ENCODE measurements at places on chromosomes 12 and 14.

GRCh38 chr14:77474479-77475177 is 16.7 kb downstream of the AHSA1 start:
- DNase-seq, result no peak
- no peaks in the 10 kb centered on the region for H3K4me1 ChIP-seq
- H3K27ac ChIP-seq, result no peak overlapping the region
- peaks cover under 1% of the 10 kb centered on the region for H3K36me3 ChIP-seq

DNA sequence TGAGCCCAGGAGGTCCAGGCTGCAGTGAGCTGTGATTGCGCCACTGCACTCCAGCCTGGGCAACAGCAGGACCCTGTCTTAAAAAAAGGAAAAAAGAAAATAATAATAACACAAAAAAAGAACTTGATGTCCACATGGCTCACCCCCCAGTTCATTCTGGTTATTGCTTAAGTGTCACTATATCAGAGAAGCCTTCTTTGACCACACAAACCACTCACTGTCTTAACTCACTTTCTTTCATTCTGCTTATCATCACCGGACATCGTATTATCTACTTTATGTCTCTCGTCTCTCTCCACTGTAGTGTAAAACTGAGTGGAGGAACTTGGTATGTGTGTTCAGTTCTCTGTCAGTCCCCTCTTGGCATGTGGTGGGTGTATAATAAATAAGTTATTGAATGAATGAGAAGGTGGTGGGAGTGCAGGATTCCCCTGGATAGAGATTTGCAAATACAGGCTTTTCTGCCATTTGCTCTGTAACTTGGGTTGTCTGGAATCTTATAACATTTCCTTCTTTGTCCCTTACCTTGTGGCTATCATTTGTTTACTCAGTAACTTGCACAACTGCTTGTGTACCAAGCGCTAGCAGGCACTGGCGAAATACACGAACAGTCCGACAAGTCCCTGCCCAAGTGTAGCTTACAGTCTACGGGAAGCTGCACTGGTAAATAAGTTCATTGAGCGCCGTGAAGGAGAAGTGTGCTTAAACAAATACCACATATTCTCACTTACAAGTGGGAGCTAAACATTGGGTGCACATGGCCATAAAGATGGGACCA is 86.6 kb upstream of the TRAF3 start:
- H3K36me3 ChIP-seq, result no peaks in the 10 kb centered on the region
- H3K27ac ChIP-seq, result no peak overlapping the region
- no peak for DNase-seq
- H3K4me1 ChIP-seq, result peaks cover 3% of the 10 kb centered on the region
- no peak overlapping the region for H3K4me3 ChIP-seq

DNA sequence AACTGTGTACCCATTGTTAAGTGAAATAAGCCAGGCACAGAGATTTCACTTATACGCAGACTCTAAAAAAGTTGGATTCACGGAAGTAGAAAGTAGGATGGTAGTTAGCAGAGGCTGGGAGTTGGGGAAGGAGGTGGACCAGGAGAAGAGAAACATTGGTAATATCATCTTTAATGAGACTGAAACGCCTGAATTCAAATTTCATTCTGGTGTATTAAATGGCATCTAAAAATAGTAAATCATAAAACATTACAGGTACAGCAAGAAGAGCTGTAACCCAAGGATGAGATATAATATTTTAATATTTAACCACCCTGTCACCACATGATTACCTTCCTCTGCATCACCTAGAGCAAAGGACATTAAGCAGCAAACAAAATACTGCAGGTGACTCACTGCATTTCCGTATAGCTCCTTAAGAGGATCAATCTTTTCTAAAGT is 99.4 kb downstream of the EPS8 start:
- no peak for DNase-seq
- no peak overlapping the region for H3K27ac ChIP-seq
- H3K36me3 ChIP-seq, result no peaks in the 10 kb centered on the region
- peaks cover 4% of the 10 kb centered on the region for H3K27me3 ChIP-seq
- no peaks in the 10 kb centered on the region for H3K4me1 ChIP-seq
- H3K4me3 ChIP-seq, result no peak overlapping the region

DNA sequence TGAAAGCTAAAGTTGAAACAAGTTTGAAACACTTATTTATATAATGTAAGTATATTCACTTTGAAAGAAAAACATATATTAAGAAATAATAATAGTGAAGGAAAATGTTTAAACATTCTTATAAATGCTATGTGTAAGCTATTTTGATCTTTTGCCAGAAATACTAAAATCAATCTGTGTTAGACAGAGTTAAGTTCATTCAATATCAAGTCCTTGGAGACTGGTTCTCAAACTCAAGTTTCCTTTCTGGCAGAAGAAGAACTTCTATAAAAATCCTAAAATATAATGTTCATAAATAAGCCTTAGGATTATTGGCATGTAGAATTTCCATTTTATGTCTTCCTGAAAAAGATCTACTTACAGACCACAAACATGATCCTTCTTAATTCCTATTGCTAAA is 45.3 kb downstream of the TAOK3 start:
- no peak for DNase-seq
- no peaks in the 10 kb centered on the region for H3K36me3 ChIP-seq
- H3K27ac ChIP-seq, result no peak overlapping the region
- no peak overlapping the region for H3K4me3 ChIP-seq

GRCh38 chr12:109589691-109590245 is 16.2 kb downstream of the MVK start:
- no peak overlapping the region for H3K27ac ChIP-seq
- DNase-seq, result no peak
- no peak overlapping the region for H3K4me3 ChIP-seq
- H3K4me1 ChIP-seq, result no peaks in the 10 kb centered on the region
- H3K27me3 ChIP-seq, result no peaks in the 10 kb centered on the region

GRCh38 chr14:30960216-30960615 is 65.2 kb upstream of the AP4S1 start:
- no peak overlapping the region for H3K27ac ChIP-seq
- no peaks in the 10 kb centered on the region for H3K4me1 ChIP-seq
- no peaks in the 10 kb centered on the region for H3K27me3 ChIP-seq
- no peak for DNase-seq

GRCh38 chr14:50257732-50258131 is 26.4 kb upstream of the SOS2 start:
- no peak overlapping the region for H3K4me3 ChIP-seq
- no peak for DNase-seq
- no peaks in the 10 kb centered on the region for H3K4me1 ChIP-seq
- no peaks in the 10 kb centered on the region for H3K36me3 ChIP-seq
- no peaks in the 10 kb centered on the region for H3K27me3 ChIP-seq

GRCh38 chr14:87815121-87815520 is 177.9 kb downstream of the GALC start:
- no peaks in the 10 kb centered on the region for H3K36me3 ChIP-seq
- H3K4me3 ChIP-seq, result no peak overlapping the region
- H3K27ac ChIP-seq, result no peak overlapping the region
- no peaks in the 10 kb centered on the region for H3K4me1 ChIP-seq
- DNase-seq, result no peak
- no peaks in the 10 kb centered on the region for H3K27me3 ChIP-seq

- no peak for DNase-seq
- H3K27ac ChIP-seq, result no peak overlapping the region
- H3K27me3 ChIP-seq, result no peaks in the 10 kb centered on the region
- H3K4me3 ChIP-seq, result no peak overlapping the region
Measured at GRCh38 chr12:27096420-27096819, 14.0 kb upstream of the C12orf71 start.

DNA sequence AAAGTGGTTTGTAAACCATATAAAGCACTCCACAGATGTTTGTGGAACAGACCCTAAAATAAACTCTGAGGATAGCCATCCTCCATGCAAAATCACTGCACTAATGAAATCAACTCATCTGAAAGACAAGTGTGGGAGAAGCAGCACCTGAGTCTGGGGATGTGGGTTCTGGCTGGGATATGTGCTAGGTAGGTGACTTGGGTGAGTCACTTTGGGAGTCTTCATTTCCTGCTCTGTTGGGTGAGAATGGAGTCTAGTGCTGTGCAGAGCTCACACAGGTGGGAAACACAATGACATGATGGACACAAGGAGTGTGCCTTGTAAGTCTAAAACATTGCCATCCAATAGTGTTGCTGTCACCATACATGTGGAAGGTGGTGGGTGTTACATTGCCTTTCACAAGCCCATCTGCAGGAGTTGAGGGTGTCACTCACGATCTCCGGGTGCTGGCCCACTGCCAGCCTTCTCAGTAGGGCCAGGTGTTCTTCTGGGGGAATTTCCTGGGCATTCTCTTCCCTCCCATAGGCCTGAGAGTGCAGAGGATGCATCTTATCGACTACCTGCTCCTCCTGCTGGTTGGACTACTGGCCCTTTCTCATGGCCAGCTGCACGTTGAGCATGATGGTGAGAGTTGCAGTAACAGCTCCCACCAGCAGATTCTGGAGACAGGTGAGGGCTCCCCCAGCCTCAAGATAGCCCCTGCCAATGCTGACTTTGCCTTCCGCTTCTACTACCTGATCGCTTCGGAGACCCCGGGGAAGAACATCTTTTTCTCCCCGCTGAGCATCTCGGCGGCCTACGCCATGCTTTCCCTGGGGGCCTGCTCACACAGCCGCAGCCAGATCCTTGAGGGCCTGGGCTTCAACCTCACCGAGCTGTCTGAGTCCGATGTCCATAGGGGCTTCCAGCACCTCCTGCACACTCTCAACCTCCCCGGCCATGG is 2.0 kb downstream of the SERPINA4 start:
- no peaks in the 10 kb centered on the region for H3K4me1 ChIP-seq
- no peaks in the 10 kb centered on the region for H3K36me3 ChIP-seq
- DNase-seq, result no peak
- no peak overlapping the region for H3K27ac ChIP-seq
- H3K27me3 ChIP-seq, result peaks cover 28% of the 10 kb centered on the region
- no peak overlapping the region for H3K4me3 ChIP-seq

GRCh38 chr14:28608443-28608842 is 158.1 kb upstream of the FOXG1 start:
- no peaks in the 10 kb centered on the region for H3K4me1 ChIP-seq
- H3K36me3 ChIP-seq, result no peaks in the 10 kb centered on the region
- DNase-seq, result no peak
- no peaks in the 10 kb centered on the region for H3K27me3 ChIP-seq

DNA sequence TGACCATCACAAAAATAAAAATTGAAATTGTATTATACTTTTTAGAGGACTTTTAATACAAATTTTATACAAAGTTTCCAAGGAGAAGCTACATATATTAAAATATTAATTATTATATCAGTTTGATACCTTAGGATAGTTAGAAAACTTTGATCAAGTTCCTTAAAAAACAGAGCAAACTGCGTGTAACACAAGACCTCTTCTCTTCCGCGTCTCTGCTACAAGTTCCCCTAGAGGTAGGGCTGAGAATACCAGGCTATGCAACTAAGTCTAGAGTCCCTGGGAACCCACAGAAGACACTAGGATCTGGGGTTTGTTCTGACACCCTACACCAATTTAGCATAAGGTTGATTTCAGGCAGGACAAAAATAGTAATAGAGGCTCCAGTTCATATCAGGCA is 319.0 kb downstream of the FOXG1 start:
- no peaks in the 10 kb centered on the region for H3K4me1 ChIP-seq
- H3K4me3 ChIP-seq, result no peak overlapping the region
- no peak for DNase-seq
- no peak overlapping the region for H3K27ac ChIP-seq

DNA sequence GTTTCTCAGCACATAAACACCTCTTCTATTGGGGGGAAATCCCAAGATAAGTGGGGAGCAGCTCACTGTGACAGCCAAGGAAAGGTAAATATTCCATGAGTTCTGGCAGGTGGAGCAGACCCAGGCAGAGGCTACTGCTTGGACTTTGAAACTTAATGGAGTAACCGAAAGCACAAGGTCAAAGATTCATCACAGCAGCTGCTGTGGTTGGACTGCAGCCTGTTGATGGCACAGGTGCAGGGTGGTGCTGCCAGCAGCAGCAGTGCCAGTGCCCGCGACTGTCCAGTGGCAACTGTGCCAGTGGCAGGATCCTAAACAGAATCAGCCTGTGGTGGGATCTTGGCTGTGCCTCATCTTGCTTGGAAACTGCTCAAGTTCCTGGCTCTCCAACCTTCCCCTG is 81.4 kb upstream of the ARID2 start:
- H3K4me3 ChIP-seq, result no peak overlapping the region
- DNase-seq, result no peak
- peaks cover 7% of the 10 kb centered on the region for H3K27me3 ChIP-seq
- H3K27ac ChIP-seq, result no peak overlapping the region
- H3K4me1 ChIP-seq, result peaks cover 4% of the 10 kb centered on the region
- no peaks in the 10 kb centered on the region for H3K36me3 ChIP-seq

GRCh38 chr14:63542231-63542999 is 762 bp downstream of the PPP2R5E start:
- peaks cover 5% of the 10 kb centered on the region for H3K36me3 ChIP-seq
- no peaks in the 10 kb centered on the region for H3K27me3 ChIP-seq
- H3K27ac ChIP-seq, result no peak overlapping the region

DNA sequence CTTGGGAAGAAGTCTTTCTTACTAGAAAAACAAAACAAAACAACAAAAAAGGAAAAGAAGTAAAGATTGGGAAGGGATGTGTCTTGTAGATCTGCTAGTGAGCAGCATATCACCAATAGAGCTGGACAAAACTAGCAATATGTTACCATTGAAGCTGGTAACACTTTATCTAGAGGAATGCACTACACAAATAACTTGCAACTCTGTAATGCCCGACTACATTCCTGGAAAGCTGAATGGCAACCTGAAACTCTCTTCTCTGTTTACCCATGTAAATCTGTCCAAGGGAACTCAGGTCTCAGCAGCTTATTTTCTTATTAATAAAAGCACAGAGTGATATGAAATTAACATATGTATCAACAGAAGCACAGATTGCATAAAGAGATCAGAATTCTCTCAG is 624.4 kb downstream of the KCNH5 start:
- no peaks in the 10 kb centered on the region for H3K36me3 ChIP-seq
- H3K4me1 ChIP-seq, result no peaks in the 10 kb centered on the region
- no peaks in the 10 kb centered on the region for H3K27me3 ChIP-seq
- no peak for DNase-seq
- no peak overlapping the region for H3K27ac ChIP-seq

DNA sequence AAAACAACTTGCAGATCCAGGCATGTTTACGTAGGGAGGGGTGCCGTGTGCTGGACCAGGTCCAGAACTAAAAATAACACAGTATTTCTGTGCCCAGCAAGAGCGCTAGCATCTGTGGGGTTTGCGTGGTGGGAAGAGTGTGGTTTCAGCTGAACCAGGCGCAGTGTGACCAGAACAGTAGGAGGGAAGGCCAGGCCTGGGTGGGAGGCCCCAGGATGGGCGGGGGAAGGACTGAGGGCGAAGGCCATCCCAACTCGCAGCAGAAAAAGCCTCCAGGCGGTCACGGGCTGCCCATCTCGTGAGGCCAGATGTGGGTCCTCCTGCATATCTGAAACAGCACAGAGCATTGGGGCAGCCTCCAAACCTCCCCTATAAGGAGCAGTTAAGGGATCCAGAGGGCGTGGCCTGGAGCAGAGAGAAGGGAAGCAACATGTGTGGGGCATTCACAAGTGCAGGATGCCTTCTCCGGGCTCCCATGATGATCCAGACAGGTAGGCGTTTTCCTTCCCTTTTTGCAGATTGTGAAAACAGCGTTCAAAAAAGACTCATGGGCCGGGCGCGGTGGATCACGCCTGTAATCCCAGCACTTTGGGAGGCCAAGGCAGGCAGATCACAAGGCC is 17.8 kb upstream of the CD9 start:
- H3K4me3 ChIP-seq, result no peak overlapping the region
- DNase-seq, result no peak
- no peak overlapping the region for H3K27ac ChIP-seq
- H3K27me3 ChIP-seq, result no peaks in the 10 kb centered on the region

Data from T-cell (primary cell).